GM23248 (cell line): ENCODE measurements at places on chromosomes 3 and 15.

DNA sequence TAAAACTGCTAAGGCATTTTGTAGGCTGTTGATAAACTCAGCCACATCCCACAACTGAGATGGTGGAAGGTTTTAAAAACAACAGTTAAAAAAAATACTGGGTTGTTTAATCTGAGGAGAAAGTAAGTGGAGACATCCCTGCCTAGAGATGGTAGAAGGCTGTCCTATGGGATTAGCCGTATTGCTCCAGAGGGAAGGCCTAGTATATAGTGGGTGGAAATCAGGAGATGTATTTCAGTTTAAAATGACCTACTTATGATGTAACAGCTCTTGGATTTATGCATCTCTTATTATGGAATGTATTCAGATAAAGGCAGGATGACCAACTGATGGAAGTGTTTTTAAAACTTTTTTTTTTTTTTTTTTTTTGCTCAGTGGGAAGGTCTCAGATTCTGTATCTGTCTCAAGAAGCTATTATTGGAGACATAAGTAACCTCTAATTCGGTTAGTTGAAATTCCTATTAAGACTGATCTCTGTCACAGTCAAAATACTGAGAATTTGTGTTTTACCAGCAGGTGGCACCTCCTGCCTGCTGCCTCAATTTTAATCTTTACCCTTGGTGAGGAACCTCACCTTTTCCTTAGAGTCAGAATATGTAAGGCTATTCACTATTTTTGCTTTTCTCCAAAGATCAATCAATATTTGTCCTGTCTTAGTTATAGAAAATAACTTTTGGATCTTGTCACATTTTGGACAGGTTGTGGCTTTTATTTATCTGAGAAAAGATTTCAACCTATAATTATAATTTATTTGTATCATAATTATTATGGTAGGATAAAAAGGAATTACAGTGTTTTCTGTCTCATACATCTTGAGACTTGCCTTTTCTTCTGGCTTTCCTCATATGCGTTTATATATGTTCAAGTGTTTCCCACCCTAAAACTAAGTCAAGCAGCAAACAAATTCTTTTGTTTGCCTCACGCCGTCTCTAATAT, 63.0 kb downstream of the VPS8 start:
- DNase-seq = peak; percentile 53

DNA sequence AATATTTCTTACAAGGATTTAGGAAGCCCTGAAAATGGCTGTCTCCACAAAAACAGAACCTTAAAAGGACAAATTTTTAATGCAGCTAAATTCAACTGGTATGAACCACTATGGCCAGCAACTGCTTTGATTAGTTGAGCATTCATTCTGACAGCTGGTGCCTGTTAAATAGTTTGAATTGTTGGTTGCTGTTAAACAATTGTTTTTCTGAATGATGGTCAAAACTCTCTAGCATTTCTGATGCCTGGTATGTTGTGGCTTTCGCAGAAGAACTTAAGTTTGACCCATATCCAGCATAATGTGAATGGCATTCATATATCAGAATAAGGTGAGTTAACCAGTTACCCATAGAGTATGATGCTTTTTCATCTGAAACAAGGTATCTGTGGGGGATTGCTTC, 138.4 kb downstream of the MEIS2 start:
- DNase-seq = no peak

DNA sequence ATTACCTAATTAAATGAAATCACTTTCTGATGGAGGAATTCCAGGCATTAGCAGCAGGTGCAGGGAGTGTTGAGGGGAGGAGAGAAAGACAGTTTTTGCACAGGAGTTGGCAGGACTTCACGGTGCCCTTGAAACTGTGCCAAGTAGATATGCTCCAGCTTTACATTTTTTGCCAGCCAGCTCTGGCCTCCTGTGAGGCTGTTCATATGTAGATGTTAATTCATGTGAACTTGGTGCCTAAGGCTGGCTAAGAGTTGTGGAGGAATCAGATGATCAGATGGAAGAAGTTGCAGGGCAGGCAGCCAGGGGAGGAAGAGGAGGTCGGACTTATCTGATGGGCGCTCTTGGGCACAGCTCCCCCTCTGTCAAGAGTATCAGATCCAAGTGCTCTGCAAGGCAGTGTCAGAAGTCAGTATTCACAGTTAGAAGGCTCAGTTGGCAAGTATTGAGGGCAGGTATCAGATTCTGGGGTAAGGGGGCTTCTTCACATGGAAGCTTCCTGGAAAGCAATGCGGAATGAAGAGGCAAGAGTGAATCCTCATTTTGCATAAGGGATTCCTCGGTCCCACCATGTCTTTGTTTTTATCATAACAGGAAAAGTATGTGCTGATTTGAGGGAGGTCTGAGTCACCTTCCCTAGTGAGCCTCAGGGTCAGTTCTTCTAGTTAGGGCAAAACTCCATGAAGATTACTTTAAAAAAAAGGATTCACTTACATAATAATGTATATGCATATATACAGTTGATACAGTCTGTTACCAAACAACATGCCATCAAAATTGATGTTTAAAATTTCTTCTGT, 172.6 kb upstream of the UMPS start:
- DNase-seq = peak; percentile 65

- DNase-seq = no peak
These were observed 4.4 kb upstream of the ACAP2 start for GRCh38 chr3:195447201-195447600.

DNA sequence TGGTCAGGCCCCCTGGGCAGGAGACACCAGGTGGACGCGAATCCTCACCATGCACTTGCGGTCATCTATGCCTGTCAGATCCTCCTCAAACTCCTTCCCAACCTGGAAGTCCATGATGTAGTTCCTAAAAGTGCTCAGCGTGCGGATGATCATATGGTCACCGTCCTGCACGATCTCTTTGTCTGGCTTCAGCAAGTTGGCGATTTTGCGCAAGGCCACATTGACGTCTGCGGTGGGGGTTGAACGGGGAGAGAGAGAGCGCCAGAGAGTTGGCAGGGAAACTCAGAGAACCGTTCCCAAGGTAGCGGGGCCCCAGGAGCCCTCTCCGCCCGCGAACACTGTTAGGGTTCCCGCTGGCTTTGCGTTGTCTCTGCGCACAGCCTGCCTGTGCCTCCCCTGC, 809 bp downstream of the RBP1 start:
- no peak for DNase-seq

DNA sequence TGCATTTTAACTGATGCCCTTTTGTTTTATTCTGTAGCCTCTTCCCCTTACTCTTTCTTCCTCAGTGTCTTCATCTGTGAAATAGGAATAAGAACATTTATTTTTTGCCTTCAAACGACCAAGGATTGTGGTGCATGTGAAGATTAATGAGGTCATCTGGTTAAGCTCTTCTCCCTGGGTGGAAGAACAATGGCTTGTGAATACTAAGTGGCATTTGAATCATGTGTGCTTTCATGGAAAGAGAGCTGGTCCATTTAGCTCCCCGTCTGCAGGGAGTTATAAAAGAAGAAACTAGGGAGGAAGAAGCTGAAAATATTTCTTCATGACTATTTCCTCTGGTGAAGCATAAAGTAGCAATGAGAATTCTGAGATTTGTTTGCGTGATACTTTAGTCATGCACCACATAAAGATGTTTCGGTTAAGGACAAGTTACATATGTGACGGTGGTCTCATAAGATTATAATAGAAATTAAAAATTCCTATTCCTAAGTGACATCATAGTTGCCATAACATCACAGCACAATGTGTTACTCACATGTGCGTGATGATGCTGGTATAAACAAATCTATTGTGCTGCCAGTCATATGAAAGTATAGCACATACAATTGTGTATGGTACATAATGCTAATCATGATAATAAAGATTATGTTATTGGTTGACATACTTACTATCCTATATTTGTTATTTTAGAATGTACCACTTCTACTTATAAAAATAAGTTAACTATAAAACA, 374.3 kb downstream of the RBMS3 start:
- no peak for DNase-seq

- DNase-seq = no peak
These were observed 5.0 kb upstream of the CHCHD6 start for GRCh38 chr3:126699011-126699410.

GRCh38 chr3:140610544-140610943, 67.3 kb upstream of the TRIM42 start:
- no peak for DNase-seq

DNA sequence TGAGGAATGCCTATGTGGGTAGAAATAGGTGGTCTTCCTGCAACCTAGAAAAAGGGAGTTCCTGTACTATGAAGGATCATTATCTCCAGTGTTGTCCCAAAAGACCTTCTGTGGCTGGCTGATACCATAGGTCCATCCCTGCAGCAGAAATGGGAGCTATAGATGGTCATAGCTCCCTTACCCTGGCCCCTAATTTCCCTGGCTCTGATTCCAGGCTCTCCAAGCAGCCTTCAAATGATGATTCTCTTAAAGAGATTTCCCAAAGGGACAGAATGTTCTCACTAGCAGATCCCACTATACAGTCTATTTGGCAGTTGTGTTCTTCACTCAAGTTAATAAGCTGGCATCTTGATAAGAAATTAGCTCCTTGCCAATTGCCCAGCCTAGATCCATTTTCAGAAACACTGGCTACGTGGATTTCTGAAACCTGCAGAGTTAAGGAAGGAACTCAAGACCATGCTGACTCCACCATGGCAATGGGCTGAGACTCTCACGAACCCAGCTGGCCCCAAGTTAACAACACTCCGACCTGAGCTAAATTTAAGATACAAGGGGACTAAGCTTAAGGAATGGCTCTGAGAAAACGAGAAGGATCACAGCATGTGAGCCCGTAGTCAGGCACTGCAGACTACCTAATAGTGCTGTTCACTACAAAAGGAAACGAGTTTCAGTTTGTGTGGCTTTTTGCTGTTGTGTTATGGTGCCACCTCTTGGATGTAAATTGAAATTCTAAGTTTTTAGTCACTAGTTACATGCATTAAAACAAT, 11.4 kb downstream of the C15orf40 start:
- peak; percentile 82 for DNase-seq

DNA sequence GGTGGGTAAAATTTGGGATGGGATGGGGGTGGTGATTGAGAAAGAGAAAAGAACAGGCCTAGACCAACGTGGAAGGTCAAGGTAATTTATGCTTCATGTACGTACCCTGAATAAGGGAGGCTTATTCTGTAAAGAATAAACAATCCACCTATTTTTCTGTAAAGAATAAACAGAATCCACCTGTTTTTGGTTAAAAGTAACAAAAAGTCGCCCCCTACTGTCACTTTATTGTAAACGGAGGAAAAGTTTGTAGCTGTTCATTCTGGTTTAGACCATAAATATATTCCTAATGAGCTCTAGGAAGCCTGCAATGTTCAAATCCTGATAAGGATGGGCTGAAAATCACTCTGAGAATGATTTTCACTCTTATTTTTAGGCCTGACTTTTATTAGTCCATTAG, 23.5 kb upstream of the SQOR start:
- peak; percentile 55 for DNase-seq

DNA sequence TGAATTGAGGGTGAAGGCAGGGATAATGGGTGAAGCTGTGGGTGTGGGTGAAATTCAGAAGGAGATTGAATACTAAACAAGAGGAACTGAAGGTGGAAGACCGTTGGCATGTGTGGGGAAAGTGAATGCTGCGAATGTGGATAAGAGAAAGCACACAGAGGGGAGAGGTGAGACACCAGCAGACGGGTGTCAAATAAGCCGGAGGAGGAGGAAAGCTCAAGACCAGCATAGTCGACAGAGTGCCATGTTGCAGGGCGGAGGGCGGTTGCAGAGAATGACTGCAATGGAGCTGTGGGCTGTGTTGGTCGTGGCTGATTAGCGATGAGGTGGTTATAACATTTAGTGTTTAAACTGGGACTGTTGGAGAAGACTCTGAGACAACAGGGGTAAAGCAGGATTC, 16.4 kb upstream of the HCN4 start:
- DNase-seq = no peak

GRCh38 chr15:100997442-100997841, 78.3 kb downstream of the LRRK1 start:
- DNase-seq = peak; percentile 55

- no peak for DNase-seq
These were observed 411.3 kb upstream of the TPM1 start for GRCh38 chr15:62631076-62631724.

- DNase-seq = no peak
These were observed 88.5 kb upstream of the ABHD17C start for GRCh38 chr15:80606511-80607071.

DNA sequence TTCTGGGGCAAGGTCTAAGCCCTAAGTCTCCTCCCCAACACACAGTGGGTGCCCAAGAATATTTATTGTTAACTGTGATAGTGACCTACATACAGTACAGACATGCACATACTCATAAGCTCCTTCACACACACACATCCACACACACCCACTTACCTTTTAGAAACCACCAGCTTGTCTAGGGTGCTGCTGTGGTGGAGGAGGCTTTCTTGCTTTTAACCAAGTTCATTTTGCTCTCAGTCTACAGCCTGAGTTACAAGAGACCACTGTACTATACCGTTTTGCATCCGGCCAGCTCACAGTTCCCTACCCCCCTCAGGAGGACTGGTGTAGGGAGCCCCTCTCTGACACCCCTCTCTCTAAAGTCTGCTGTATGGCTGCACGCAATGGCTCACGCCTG, 16.7 kb downstream of the DAPK2 start:
- DNase-seq = no peak

DNA sequence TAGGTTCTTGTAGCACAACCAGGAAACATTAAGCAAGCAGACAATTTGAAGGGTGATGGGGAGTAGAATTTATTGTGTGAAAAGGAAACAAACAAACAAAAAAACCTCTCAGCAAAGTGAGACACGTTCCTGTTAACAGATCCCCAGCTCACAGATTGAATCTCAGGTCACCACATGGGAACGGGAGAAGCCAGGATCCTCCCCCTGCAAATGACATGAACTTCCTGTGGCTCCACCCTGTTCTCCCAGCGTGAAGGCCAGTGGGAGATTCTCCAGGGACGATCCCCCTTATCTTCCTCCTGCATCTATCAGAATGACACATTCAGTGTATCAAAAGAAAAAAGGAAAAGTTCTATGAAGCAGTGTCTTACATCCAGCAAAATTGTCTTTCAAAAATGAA, 1488.1 kb downstream of the OTOL1 start:
- DNase-seq = no peak

GRCh38 chr3:178513546-178514380, 22.5 kb upstream of the KCNMB2 start:
- DNase-seq = peak; percentile 48

DNA sequence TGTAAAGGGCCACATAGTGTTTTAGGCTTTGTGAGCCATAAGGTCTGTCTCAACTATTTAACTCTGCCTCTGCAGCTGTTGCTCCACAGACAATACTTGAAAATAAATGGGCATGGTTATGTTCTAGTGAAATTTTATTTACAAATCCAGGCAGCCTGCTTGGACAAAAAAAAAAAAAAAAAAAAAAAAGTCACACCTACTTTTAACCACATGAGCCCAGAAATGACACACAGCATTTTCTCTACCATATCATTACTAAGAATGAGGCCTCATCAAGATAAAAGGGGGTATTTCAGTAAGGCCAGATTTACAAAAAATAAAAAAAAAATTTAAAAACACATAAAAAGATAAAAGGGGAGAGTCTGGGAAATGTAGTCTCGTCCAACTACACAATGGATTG, 1.7 kb upstream of the NGLY1 start:
- no peak for DNase-seq

- DNase-seq = no peak
These were observed 228.1 kb downstream of the CPNE4 start for GRCh38 chr3:131806736-131807135.
